ENCODE measurements at places on chromosomes 5 and 9.
A peak's percentile ranks its signal among the peaks of the same experiment; 100 is the strongest.

DNA sequence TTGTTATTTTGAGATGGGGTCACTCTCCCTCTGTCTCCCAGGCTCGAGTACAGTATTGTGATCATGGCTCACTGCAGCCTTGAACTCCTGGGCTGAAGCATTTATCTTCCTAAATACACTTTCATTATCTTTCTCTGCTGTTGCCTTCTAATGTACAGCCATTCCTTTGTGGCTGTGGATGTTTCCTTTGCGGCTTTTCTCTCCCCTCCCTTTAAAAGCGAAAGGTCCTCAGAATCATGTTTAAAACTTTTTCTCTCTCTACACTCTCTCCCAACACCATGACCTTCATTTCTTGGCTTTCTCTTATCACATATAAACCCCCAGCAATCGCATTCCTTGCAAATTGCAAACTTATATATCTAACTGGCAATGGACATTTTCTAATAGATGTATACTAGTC, 1.6 kb downstream of the IFNA2 start:
- DNase-seq = no peak

DNA sequence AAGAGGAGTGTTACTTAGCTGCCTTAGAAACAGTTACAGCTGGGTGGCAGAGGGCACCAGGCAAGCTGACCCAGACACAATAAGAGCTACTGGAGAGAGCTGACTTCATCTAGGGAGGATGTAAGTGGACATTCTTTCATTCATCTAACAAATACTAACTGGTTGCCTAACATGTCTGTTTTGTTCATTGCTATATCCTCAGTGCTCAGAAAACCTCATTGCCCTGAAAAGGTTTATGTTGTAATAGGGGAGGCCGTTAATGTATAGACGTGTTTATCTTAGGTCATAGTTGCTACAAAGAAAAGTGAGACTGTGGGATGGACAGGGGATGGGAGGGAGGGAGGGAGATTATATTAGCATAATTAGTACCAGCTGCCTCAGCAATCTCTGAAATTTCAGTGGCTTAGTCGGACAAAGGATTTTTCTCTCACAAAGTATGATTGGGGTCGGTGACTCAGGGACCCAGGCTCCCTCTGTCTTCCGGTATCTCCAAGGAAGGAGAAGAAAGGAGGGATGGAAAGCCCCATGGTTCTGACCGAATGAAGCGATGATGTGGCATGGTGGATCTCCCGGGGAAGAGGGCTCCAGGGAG, 2.6 kb upstream of the SNX18 start:
- no peak for DNase-seq

- peak; percentile 3 for DNase-seq
Measured at GRCh38 chr5:157253547-157253946, 12.4 kb upstream of the CYFIP2 start.

GRCh38 chr5:111299067-111299481, 74.9 kb downstream of the CAMK4 start:
- no peak for DNase-seq

GRCh38 chr5:138466125-138466899, 1.0 kb downstream of the EGR1 start:
- DNase-seq = no peak

- no peak for DNase-seq
Measured at GRCh38 chr5:125376059-125376641, 629.7 kb upstream of the ZNF608 start.

GRCh38 chr9:3014178-3014577, 170.3 kb upstream of the PUM3 start:
- no peak for DNase-seq

GRCh38 chr9:83219154-83219923, 156.4 kb upstream of the RASEF start:
- DNase-seq = peak; percentile 83

DNA sequence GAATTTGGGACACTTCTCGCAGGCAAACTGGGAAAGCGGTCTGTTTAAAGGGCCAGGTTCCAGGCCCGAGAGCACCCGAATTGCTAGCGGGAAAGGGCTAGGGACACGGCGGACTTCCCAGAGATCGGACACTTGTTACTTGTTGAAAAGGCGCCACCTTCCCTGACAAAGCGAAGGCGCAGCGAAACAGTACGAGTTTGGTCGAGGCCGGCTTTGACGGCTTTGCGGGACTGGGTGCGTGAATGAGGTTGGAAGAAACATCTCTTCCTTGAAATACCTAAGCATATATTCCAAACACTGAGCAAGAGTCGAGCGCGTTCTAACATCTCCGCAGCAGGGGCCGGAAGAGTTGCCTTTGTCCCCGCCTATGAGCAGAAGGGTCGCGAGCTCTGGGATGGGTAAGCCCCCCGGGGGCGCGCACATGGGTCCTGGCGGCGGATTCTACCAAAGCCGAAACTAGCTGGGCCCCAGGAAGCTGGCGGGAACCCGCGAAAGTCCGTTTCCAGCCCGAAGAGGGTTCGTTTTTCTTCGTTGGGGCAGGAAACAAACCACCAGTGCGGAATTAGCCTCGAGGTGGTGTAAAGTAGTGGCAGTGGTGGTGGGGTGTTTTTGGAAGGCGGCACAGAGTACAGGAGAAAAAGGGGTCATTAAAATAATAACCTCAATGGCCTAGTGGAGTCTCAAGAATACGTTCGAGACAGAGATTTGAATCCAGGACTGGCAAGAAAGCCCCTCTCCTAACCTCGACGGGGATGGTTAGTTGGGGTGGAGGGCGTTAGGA, 1.5 kb downstream of the GDNF start:
- DNase-seq = no peak

DNA sequence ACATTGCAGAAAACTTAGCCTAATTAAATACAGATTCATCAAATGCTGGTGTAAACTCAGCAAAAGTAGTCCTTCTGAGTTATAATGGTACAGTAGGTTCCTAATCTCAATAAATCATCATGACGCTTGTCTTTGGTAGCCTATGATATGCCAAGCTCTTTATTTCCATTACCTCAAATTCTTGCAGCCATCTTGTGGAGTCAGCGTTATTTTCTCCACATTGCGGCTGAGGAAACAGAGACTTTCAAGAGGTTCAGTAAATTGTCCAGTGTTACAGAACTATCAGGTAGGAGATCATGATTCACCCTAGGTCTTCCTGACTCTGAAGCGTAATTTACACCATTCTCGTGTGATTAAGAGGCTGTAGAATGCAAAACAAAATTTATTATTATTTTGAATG, 237.2 kb downstream of the PCSK5 start:
- DNase-seq = no peak

GRCh38 chr5:150603491-150603890, 37.0 kb upstream of the SYNPO start:
- DNase-seq = no peak

GRCh38 chr5:39394946-39395345, 29.8 kb downstream of the DAB2 start:
- no peak for DNase-seq

- DNase-seq = no peak
Measured at GRCh38 chr5:139296862-139297326, 3.4 kb downstream of the MATR3 start.

GRCh38 chr5:14209836-14210235, 66.7 kb downstream of the TRIO start:
- DNase-seq = no peak

GRCh38 chr5:56339732-56340131, 106.6 kb upstream of the ANKRD55 start:
- no peak for DNase-seq

GRCh38 chr5:119743927-119744326, 114.6 kb downstream of the FAM170A start:
- DNase-seq = no peak

DNA sequence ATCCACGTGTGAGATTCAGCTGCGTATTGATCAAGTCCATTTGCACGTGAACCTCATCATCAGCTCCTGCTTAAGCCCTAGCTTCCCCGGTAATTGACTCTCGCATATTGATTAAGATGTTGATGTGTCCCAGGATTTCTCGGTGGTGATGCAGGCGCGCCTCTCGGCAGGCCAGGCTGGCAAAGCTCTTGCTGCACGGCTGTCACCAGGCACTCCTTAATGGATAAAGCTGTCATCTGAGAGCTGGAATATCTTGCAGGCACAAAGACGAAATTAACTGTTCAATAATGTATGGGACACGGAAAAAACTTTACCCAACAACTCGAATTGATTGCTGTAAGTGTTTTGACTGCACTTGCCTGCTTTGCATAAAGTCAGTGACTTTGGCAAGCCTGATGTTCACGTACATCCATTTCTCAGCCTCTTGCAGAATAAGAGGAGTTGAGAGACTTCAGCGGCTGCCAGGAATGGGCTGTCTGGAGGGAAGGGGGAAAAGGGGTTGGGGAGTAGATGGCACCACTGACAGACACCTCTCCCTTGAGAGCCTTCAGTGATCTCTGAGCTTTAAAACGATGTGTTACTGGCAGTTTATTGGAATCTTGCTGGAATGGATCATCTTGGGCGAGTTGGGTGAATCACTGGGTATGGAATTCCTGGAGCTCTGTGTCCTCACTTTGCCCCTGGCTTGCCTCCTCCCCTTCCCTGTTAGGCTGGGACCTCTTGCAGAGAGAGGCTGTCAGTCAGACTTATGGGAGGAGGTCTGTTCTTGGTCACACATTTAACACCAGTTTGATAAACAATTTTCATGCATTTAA, 650.3 kb downstream of the CCDC171 start:
- DNase-seq = no peak

DNA sequence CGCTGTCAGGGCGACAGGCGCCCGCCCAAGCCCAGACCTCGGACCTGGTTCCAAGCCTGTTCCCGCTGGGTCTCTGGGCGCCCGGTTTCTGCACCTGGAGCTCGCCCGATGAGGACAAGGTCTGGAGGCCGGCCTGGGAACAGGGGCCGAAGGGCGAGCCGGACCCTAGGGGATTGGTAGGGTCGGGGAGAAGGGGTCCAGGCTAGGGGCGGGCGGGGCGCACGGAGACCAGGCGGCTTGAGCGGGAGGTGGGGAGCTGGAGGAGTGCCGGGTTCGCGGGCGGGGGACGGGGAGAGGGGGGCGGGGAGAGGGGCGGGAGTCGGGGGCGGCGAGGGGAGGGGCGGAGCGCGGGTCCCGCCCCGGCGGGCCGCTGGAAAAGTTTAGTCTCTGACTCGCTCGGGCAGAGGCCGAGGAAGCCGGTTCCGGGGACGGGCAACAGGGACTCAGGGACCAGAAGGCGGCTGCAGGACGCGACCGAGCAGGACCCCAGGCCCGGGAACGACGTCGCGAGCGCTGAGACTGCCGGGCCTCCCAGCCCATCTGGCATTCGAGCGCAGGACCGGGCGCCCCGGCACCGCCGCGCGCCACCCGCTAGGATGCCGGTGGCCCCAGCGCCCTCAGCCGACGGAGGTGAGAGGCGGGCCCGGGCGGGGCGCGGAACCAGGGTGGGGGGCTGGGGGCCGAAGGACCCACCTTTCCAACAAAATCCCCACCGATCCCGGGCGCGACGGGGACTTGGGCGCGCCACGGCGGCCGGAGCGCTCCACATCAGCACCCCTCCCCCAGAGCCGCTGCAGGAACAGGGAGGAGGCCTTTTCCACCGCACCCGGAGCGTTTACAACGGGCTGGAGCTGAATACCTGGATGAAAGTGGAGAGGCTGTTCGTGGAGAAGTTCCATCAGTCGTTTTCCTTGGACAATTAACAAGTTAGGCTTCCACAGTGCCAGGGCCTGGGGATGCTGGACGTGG, at the start of gene S1PR3:
Gene S1PR3, plus strand, starts transcription at position 403 of the 969 bp plus-strand sequence. CDS start 9,733 bp downstream, outside the sequence.
- no peak for DNase-seq

GRCh38 chr5:149658299-149658698, 71.8 kb upstream of the PPARGC1B start:
- no peak for DNase-seq

- DNase-seq = no peak
Measured at GRCh38 chr5:113293975-113294310, 140.8 kb downstream of the TSSK1B start.

GRCh38 chr5:67211926-67212325, 15.3 kb upstream of the CD180 start:
- no peak for DNase-seq

DNA sequence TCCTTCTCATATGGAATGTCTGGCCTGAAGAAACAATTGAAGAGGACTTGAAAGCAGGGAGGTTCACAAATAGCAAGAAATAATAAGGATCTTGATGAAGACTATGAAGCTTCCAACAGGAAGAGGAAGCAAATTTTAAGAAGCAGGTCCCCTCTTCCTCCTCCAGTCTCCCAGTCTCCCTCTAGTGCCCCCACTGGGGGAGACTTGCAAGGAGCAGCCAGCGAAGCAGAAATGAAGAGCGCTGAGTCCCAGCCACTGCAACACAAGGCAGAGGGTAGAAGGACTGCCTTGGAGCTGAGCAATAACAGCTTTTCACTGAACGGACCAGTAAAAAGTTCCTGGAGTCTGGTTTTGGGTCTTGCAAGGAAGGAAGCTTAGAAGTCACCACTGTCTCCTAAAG, 32.6 kb upstream of the ACO1 start:
- DNase-seq = no peak

GRCh38 chr5:151724360-151724759, 34.1 kb downstream of the ATOX1 start:
- no peak for DNase-seq

GRCh38 chr9:135998016-135998380, 36.8 kb upstream of the UBAC1 start:
- no peak for DNase-seq

- DNase-seq = no peak
Measured at GRCh38 chr5:139690064-139690802, 42.1 kb downstream of the CXXC5 start.

GRCh38 chr9:88936668-88937067, 54.6 kb upstream of the S1PR3 start:
- DNase-seq = no peak

DNA sequence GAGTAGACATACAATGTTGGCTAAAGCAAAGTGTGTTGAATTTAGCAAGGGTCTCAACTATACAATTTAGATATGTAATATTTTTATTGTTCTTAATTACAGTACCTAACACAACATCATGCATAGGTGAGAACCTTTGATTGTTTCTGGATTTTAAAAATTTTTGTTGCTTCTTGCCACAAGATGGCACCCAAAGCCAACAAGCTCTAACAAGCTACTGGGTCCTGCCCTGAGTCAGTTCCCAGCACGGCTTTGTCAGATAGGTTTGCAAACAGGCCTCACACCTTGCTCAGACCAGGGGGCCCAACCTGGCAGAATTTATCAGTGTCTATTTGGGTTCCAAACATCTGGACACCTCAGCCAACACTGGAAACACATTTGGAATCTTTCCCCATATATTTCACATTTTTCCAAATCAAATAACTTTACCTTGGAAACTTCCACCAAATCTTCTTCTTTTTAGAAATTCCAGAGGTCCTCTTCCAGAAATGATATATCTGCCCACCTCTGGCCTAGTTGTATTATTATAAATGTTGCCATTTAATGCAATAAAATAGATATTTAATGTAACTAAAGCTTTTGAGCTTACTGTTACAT, 49.5 kb upstream of the EGFLAM start:
- DNase-seq = peak; percentile 74

GRCh38 chr5:116944183-116944582, 369.6 kb upstream of the SEMA6A start:
- DNase-seq = no peak

- DNase-seq = peak; percentile 92
Measured at GRCh38 chr9:131502781-131503625, at the start of gene POMT1. TSS of gene POMT1 (plus strand) at chr9:131502918. CDS start at chr9:131504219, 1,301 bp downstream.

DNA sequence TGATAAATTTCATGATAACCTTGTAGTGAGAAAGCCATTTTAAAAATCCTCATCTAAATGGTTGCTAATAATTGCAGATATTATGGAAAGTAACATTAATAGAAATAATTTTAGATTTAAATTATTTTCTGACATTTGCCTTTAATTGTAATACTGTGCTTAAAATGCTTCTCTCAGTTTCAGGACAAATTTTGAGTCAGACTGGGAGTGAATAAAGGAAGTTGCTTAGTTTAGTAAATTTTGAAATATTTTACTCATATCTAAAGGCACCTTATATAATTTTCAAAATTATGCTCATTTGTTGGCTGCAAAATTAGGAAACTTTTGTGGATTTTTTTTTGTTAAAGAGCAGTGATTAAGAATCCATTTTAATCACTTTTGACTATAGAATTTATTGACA, 93.8 kb downstream of the CSNK1G3 start:
- no peak for DNase-seq

All from NCI-H2081 (cell line).